ENCODE measurements at places on chromosomes 2 and 18. TPM values are rescaled to one million over a fixed set of nuclear protein-coding genes. Genes with fewer than 3 reads are reported as not detected.

The CD302 gene
- total RNA-seq, result 0.40 TPM

The GIGYF2 gene
- 56.5 TPM for total RNA-seq

DNA sequence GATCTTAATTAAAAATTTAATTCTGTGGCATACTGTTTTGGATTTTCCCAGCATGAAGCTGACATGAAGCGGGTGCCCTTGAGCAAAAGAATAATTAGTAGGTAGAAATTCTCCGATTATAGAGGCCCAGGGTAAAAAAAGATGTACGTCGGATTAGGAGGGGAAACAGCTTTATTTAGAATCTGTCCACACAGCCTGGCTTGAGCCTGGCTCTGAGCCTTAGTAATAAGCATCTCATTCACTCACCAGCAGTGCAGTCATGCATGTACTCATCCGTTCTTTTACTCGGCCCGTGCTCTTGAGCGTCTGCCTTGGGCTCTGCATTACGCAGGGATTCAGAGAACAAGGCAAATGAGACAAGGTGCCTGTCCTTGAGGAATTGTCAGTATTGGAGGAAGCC, 219.3 kb downstream of the AGAP1 start:
- H3K27ac ChIP-seq, result no peak overlapping the region
- H3K27me3 ChIP-seq, result no peaks in the 10 kb centered on the region
- no peaks in the 10 kb centered on the region for H3K4me1 ChIP-seq
- DNase-seq, result no peak
- no peaks in the 10 kb centered on the region for H3K36me3 ChIP-seq
- no peak overlapping the region for H3K4me3 ChIP-seq

The NDUFB3 gene
- total RNA-seq, result 133 TPM

GRCh38 chr18:23658285-23658684, 4.4 kb downstream of the ANKRD29 start:
- H3K27ac ChIP-seq, result no peak overlapping the region
- peaks cover 5% of the 10 kb centered on the region for H3K36me3 ChIP-seq
- H3K4me1 ChIP-seq, result peaks cover 16% of the 10 kb centered on the region

- H3K4me1 ChIP-seq, result peaks cover 46% of the 10 kb centered on the region
- peak overlapping the region; percentile 94 for H3K4me3 ChIP-seq
- DNase-seq, result no peak
- H3K36me3 ChIP-seq, result peaks cover 41% of the 10 kb centered on the region
Observed at GRCh38 chr2:177211576-177212105, 953 bp upstream of the HNRNPA3 start.

- peaks cover 85% of the 10 kb centered on the region for H3K27me3 ChIP-seq
- H3K27ac ChIP-seq, result no peak overlapping the region
- no peaks in the 10 kb centered on the region for H3K36me3 ChIP-seq
- peaks cover 19% of the 10 kb centered on the region for H3K4me1 ChIP-seq
- no peak overlapping the region for H3K4me3 ChIP-seq
Observed at GRCh38 chr2:85750587-85751575, 2.9 kb upstream of the ATOH8 start.

The CCDC148 gene
- total RNA-seq, result not detected

The UGT1A8 gene
- not detected for total RNA-seq

DNA sequence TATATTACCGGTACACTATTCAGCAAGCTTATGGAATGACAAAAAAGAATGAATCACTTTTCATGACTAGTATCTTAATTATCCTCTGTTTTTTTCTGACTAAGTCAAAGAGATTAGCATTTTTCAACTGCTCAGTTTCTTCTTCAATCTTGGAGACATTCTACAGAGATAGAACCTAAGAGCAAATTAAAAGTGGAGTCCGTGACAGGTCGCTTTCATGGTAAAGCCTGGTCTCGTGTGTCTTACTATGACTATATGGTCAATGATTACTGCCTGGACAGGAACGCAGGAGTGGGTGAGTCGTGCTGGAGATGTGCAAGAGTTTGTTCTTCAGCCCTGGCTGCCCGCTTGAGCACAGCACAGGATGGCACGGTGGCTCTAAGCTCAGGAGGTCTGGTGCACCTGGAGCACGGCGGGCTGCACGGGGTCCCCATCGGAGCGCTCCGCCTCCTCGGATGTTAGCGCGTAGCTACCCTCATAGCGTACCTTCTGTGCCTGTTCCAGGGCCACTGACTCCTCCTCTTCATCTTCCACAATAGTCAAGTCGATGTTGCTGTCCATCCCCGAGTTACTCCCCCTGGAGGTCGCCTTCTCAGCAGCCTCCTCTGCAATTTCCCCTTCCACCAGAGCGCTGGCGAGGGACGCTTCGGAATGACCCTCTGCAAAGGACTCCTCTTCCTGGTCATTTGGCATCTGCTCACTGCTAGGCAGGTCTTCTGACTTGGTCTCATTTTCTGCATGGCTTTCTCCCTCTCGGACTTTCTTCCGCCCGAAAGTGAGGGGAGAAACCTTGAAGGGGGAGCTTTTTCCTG, 11.1 kb downstream of the CAVIN2 start:
- DNase-seq, result no peak
- H3K4me3 ChIP-seq, result no peak overlapping the region
- no peak overlapping the region for H3K27ac ChIP-seq
- no peaks in the 10 kb centered on the region for H3K36me3 ChIP-seq

DNA sequence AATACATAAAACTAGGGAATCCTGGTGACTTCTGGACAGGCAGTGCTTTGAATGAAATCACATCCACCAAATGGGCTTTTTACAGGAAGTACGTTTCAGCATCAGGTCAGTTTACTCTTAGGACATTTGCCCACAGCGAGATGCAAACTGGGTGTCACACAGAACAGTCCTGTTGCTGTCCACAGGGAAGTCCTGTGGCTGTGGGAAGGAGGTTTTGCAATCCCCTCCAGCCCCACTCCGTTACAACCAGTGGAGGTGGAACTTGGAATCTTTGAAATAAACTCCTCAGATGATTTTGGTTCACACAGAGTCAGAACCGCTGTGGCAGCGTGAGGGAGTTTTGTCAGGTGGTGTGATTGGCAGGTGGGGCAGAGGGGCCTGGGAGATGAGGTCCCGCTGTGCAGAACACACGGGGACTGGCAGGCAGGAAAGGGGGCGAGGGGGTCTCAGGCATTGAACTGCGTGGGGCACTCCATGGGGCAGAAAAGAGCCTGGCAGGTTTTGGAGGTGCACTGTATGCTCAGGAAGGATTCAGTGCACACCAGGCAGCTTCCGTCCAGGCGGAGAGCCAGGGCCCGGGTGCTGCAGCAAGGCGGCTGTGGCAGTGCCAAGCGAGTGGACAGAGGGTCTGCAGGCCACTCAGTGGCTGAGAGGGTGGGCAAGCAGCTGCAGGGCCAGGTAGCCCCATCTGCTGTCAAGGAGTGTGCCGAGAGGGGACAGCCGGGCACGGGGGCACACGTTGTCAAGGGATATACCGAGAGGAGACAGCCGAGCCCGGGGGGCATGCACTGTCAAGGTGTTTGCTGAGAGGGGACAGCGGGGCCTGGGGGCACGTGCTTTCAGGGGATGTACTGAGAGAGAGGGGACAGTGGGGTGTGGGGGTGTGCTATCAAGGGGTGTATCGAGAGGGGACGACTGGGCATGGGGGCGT, 148.7 kb downstream of the LDLRAD4 start:
- no peaks in the 10 kb centered on the region for H3K27me3 ChIP-seq
- no peak overlapping the region for H3K4me3 ChIP-seq
- H3K27ac ChIP-seq, result no peak overlapping the region
- H3K4me1 ChIP-seq, result peaks cover 21% of the 10 kb centered on the region
- DNase-seq, result no peak
- H3K36me3 ChIP-seq, result no peaks in the 10 kb centered on the region

GRCh38 chr2:101912545-101912944, 79.2 kb upstream of the IL1R2 start:
- H3K36me3 ChIP-seq, result peaks cover 4% of the 10 kb centered on the region
- peaks cover 19% of the 10 kb centered on the region for H3K27me3 ChIP-seq
- peaks cover 3% of the 10 kb centered on the region for H3K4me1 ChIP-seq
- no peak for DNase-seq
- H3K4me3 ChIP-seq, result no peak overlapping the region

DNA sequence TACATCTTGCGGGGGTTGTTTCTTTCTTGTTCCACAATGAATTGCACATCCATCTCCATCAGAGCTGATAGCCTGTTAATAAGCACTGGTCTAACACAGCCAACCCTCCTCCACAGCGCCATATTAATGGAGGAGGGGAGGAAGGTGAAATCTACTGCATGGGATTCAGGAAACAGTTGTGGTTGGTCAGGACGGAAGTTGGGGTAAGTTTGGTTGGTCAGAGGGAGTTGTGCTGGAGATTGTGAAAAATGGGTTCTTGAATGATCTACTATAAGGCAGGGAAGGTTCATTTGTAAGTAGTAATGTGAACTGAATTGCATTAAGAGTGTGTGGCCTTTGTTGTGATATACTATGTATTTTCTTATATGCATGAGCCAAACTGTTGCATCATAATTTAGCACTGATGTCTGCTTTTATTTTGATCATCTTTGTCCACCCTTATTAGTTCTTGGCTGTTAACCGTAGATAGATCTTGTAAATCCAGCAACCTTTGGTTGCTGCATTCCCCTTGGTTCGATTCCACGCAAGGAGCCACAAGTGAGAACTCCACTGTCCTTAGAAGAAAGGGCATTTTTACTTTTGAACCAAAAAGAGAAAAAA, 150.6 kb upstream of the MAPRE2 start:
- no peaks in the 10 kb centered on the region for H3K36me3 ChIP-seq

GRCh38 chr2:55490554-55490953, 29.0 kb upstream of the CFAP36 start:
- no peak for DNase-seq
- H3K4me1 ChIP-seq, result no peaks in the 10 kb centered on the region
- no peak overlapping the region for H3K27ac ChIP-seq
- H3K4me3 ChIP-seq, result no peak overlapping the region

DNA sequence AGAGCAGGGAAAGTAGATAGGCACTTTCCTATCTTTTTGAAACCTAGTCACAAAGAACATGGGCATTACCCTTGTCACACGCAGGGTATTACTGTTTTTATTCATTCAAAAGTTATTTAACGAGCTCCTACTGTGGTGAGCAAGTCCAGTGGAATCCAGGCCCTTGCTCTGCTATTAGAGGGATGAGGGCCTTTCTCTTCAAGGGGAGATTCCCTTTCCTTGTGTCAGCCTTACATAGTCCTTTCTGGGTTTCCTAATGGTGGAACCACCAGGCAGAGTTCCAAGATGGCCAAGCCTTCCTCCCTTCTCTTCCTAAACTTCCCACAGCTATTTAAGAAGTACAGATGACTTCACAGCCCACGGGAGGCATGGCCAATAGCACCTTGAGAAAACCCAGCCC, 64.6 kb downstream of the SPTBN1 start:
- no peak overlapping the region for H3K27ac ChIP-seq
- peaks cover 17% of the 10 kb centered on the region for H3K4me1 ChIP-seq
- peaks cover 17% of the 10 kb centered on the region for H3K27me3 ChIP-seq
- DNase-seq, result no peak
- H3K4me3 ChIP-seq, result no peak overlapping the region

DNA sequence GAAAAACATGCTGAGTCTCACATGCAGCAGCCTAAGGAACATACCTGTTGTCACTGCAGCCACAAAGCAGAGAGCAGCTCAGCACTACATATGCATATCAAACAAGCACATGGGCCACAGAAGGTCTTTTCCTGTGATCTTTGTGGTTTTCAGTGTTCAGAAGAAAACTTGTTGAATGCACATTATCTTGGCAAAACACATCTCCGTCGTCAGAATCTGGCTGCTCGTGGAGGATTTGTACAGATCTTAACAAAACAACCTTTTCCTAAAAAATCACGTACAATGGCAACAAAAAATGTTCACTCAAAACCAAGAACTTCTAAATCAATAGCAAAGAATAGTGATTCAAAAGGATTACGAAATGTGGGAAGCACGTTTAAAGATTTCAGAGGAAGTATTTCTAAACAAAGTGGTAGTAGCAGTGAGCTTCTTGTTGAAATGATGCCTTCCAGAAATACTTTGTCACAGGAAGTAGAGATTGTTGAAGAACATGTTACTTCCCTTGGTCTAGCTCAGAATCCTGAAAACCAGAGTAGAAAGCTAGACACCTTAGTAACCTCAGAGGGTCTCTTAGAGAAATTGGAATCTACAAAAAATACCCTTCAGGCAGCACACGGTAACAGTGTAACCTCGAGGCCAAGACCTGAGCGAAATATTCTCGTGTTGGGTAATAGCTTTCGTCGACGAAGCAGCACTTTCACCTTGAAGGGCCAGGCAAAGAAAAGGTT, 34.1 kb downstream of the ZNF407 start:
- no peak for DNase-seq
- H3K4me1 ChIP-seq, result peaks cover 35% of the 10 kb centered on the region
- H3K27ac ChIP-seq, result peak overlapping the region; percentile 91

GRCh38 chr2:140085674-140086073, 1305.5 kb upstream of the NXPH2 start:
- no peak overlapping the region for H3K4me3 ChIP-seq
- no peaks in the 10 kb centered on the region for H3K4me1 ChIP-seq
- no peak for DNase-seq
- no peaks in the 10 kb centered on the region for H3K36me3 ChIP-seq

The GULP1 gene
- not detected for total RNA-seq

GRCh38 chr2:1209761-1210160, 203.5 kb upstream of the TPO start:
- peaks cover 6% of the 10 kb centered on the region for H3K4me1 ChIP-seq
- H3K27ac ChIP-seq, result no peak overlapping the region
- H3K4me3 ChIP-seq, result no peak overlapping the region
- no peaks in the 10 kb centered on the region for H3K27me3 ChIP-seq
- DNase-seq, result no peak

The GNLY gene
- 599 TPM for total RNA-seq

The C1GALT1C1L gene
- total RNA-seq, result not detected

- H3K27me3 ChIP-seq, result peaks cover 1% of the 10 kb centered on the region
- H3K4me3 ChIP-seq, result no peak overlapping the region
- no peaks in the 10 kb centered on the region for H3K4me1 ChIP-seq
- DNase-seq, result no peak
- no peak overlapping the region for H3K27ac ChIP-seq
- no peaks in the 10 kb centered on the region for H3K36me3 ChIP-seq
Observed at GRCh38 chr18:32553174-32553573, 82.5 kb upstream of the GAREM1 start.

The AMER3 gene
- not detected for total RNA-seq

The ABHD1 gene
- total RNA-seq, result 0.13 TPM

DNA sequence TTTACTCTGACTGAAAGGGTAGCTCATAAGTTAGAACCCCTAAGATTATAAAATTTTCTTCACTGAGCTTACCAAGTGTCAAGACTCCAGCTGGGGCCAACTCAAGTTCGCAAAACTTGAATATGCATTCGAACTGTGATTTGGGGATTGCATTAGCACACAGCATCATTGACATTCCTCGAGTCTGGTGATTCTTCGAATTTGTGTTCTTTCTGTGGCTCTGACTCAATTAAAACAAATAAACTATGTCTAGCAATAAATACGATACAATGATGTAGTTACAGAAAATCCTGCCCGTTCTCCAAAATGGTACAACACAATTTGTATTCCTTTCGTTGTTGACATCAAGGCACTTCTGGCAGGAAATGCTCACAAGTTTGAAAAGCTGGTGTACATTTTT, 11.1 kb downstream of the CCL20 start:
- DNase-seq, result no peak
- no peak overlapping the region for H3K27ac ChIP-seq
- peaks cover 5% of the 10 kb centered on the region for H3K27me3 ChIP-seq
- no peaks in the 10 kb centered on the region for H3K36me3 ChIP-seq

The SFTPB gene
- total RNA-seq, result not detected

The CCDC68 gene
- not detected for total RNA-seq

Data from activated CD4-positive, alpha-beta memory T cell treated with anti-CD3 and anti-CD28 coated beads, Interleukin-2, amount 10 ng/mL, durations not matched to agents 7 days and 5 days (primary cell).